ENCODE measurements at places on chromosomes 1 and 21.

DNA sequence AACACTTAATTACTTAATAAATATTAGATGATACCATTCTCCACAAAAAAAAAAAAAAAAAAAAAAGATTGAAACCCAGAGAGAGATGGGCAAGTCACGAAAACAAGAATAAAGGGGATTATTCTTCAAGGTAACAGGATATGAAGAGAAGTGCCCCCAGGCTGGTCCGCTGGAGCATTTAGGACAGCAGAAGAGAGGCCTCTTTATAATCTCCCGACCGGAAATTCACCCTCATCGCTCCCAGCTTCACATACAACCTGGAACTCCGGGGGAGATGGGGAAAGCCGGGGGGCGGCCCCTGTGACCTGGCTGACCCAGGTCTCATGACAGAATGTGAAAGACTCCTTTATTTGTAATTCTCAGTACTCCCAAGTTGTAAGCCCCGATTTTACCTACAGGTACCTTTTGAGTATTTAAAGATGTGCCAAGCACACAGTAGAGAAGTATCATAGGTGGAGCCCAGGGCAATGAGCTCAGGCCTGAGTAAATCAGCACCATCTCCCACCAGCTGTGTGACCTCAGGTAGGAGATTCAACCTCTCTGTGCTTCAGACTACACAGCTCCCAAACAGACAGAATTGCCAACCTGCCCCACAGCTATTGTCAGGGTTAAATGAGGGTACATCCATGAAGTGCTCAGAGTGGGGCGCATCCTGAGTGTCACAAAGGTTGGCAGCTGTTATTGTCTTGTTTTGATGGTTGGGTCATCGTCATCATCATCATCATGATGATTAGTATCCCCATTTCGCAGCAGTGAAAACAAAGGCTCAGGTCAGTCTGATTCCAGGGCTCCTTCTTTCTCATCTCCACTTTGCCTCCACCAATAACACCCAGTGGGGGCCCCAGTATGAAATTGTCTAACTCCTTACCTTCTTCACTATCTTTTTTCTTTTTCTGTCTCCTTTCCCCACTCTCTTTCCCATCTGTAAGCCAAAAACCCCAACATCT, 148.4 kb downstream of the PSMG1 start:
- DNase-seq = no peak

DNA sequence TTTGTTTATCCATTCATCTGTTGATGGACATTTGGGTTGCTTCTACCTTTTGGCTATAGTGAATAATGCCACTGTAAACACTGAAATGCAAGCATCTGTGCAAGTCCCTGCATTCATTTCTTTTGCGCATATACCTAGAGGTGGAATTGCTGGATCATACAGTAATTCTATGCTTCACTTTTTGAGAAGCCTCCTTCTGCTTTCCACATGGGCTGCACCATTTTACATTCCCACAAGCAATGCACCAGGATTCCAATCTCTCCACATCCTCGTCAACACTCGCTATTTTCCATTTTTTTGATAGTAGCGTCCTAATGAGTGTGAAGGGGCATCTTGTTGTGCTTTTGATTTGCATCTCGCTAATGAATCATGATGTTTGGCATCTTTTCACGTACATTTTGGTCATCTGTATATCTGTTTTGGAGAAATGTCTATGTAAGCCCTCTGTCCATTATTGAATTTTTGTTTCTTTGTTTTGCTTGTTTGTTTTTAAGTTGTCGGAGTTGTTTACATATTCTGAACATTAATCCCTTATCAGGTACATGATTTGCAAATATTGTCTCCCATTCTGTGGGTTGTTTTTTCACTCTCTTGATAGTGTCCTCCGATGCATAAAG, 335.4 kb downstream of the RRAGC start:
- DNase-seq = no peak

DNA sequence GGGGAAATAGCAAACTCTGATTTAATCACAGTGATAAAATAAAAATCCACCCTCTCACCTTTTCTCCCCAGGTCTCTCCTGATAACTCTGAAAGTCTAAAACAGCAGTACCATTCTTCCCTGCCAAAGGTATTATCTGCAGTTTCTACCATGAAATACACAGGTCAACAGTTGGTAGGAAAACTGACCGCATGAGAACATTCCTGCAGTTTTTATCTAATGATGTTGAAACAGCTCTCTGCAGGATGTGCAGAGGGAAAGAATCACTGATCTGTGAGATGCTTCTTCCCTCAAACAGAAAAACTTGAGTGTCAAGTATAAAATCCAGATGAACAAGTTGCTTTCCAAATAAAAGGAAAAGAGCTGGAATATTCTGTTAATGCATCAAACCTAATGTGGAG, 39.1 kb downstream of the KCNJ6 start:
- no peak for DNase-seq

GRCh38 chr1:63674238-63674864, 81.1 kb downstream of the PGM1 start:
- peak; percentile 83 for DNase-seq

GRCh38 chr1:244329591-244330317, 122.0 kb downstream of the ADSS2 start:
- DNase-seq = no peak

GRCh38 chr1:153438599-153438998, 21.9 kb downstream of the S100A7 start:
- no peak for DNase-seq

GRCh38 chr1:15937706-15938168, 38.2 kb downstream of the ZBTB17 start:
- no peak for DNase-seq

- no peak for DNase-seq
Measured at GRCh38 chr1:157450106-157450505, 102.2 kb downstream of the FCRL5 start.

DNA sequence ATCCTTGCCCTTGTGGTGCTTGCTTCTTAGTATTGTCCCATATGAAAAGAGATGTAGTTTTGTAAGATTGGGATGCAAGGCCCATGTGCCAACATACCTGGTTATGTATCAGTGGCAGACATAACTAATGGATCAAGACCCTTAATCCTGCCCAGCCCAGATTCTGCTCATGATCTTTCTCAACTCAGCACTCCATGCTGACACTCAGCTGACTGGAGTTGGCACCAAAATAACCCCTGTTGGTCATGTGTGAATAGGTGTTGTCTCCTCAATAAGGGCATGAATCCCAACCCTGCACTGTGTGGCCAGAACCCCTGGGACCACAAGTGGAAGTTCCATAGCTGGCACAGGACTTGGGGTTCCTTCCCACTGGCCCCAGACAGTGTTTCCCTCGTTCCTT, 13.9 kb upstream of the CNR2 start:
- DNase-seq = no peak

DNA sequence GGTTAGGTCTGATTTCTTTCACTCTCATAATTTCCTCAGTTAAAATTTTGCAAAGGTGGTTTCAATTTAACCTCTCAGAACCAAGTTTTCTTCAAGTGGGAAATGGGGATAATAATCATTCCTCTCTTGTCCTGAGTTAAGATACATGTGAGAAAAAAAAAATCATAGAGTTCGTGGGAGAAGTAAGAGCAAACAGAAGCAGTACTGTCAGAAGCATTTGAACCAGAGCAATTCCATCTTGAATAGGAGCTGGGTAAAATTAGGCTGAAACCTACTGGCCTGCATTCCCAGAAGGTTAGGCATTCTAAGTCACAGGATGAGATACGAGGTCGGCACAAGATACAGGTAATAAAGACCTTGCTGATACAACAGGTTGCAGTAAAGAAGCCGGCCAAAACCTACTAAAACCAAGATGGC, 28.6 kb upstream of the TMEM61 start:
- no peak for DNase-seq

- no peak for DNase-seq
Measured at GRCh38 chr1:1616045-1616790, 918 bp downstream of the MIB2 start.

GRCh38 chr21:37064841-37065240, 8.0 kb downstream of the PIGP start:
- DNase-seq = no peak

GRCh38 chr1:2821966-2822620, 20.6 kb upstream of the TTC34 start:
- peak; percentile 36 for DNase-seq

- no peak for DNase-seq
Measured at GRCh38 chr1:160911441-160911840, 26.5 kb upstream of the ITLN1 start.

DNA sequence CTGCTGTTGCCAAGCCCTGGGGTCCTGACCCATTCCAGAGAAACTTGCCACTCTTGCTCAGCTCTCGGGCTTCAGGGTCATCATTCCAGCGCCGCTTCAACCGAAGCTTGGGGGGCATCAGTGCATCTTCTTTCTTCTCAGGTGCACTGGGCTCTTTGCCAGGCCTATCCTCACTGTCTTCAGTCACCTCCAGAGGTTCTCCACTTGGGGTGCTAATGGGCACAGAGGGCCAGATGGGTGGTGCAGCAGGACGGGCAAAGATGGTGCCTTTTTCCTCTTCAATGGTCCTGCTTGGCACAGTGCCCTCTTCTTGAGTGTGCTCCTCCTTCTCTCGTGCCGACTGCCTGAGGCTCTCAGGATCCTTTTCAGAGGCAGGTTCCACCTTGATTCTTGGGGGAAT, 13.3 kb downstream of the ETV3 start:
- DNase-seq = no peak

DNA sequence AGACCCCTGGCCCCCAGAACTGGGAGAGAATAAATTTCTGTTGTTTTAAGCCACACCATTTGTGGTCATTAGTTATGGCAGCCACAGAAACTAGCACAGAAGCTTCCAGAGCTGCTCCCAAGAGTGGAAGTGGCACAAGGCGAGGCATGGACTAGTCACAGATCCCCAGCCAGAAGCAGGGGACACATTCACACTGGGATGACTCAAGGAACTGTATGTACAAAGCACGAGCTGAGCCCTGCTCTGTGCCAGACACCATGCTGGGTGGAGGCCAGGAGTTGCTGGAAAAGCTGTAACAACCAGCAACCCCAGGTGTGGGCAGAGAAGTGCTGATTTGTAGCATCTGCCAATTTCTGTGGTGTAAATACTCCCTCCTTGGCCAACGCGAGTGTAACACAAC, 55.6 kb downstream of the TCP10L start:
- no peak for DNase-seq

DNA sequence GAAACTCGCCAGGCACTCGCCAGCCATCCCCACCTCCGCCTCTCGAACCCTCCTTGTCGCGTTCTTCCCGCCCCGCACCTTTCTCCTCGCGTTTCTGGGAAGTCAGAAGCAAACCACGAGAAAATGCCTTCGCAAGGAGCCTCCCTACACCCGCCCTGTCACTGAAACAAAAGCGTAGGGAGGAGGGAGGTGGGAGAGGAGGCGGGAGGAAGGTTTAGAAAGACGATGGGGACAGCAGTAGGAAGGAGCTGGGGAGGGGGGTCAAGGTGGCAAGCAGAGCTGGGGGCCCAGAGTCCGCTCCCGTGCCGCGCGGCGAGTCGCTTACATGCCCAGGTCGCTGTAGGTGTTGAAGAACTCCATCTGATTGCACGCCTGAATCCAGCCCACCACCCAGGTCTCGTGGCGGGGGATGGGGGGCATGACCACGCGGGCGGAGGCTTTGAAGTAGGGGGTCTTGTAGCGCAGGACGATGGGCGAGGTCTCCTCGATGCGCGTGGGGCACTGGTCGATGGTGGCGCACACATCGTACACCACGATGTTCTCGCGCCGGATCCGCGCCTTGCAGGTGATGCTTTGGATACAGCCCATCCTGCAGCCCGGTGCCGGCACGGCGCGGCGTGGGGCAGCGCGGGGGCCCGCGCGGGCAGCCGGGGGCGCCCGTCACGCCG, 1.0 kb downstream of the FAM78B start:
- DNase-seq = no peak

DNA sequence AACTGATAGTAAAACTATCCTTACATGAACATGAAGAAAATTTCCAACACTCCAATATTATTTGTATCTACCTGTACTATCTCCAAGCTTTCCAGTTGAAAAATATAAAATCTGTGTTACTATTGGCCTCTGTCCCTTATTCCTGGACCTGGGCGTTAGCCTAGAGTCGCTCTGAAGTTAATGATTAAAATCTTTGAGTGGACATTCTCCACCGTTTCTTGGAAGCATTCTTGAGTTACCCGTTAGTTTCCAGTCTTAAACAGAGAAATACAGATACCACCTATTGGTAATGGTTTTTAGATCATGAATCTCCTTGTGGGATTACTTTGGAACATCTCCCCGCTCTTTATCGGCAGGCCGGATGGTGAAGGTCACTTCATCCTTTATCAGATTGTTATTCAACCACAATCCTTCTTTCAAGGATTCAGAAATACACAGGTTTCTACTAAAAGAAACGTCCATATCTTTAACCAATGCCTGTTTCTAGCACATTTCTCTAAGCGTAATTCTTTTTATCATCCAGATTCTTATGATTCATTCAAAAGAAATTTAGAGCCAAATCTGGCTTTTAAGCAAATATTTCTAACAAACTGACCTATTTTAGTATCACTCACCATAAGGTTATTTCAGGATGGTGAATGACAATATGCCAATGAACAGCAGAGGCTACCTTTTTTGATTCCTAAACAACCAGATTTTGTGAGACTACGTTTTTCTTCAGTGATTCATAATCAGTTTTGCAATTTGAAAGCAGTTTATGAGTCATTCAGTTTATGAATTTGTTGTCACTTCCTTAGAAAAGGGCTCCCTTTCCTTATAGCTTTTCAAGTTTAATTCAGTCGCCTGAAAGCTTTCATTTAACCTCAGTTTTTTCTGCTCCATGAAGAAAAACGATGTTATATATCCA, 70.2 kb upstream of the ERRFI1 start:
- no peak for DNase-seq

- DNase-seq = no peak
Measured at GRCh38 chr1:18239671-18240070, 132.1 kb downstream of the IGSF21 start.

DNA sequence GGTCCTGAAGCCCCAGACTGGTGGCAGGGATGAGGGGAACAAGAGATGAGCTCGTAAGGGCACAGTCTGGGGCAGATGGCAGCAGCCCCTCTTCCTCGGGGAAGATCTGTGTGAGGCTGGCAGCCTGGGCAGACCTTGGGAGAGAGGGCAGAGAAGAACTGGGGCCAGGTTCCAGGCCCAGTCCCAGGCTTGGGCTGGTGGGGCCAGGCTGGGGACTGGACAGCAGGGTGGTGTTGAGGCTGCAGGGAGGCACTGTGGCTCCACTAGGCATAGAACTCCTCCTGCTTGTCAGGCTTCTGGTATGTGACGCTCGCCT, 35.7 kb downstream of the SDC3 start:
- DNase-seq = no peak

DNA sequence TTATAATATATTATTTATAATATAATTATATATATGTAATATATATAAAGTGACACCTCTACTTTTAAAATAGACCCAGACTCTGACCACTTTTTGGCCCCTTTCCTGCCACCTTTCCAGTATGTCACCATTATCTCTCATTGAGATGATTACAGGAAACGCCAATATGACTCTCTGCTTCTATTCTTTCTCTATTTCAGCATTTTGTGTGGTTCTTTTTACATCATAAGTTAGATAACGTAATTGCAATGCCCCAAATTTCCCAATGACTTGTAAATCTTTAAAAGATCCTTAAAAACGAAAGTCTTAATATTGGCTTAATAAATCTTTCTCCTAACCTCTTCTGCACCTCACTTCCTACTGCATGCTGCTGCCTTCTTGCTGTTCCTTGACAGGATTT, 8.1 kb upstream of the GBP5 start:
- no peak for DNase-seq

Data from HTR-8/SVneo (cell line).